ENCODE measurements at places on chromosomes 1 and 21. TPM values are rescaled to one million over a fixed set of nuclear protein-coding genes. Genes with fewer than 3 reads are reported as not detected.
A peak's percentile ranks its signal among the peaks of the same experiment; 100 is the strongest.

Gene RGS18
- total RNA-seq, result 0.44 TPM

Gene TNFAIP8L2
- 1.1 TPM for total RNA-seq

Gene GBP2
- 7.1 TPM for total RNA-seq

GRCh38 chr1:100746542-100746932 is 27.0 kb downstream of the VCAM1 start:
- H3K36me3 ChIP-seq, result no peaks in the 10 kb centered on the region
- no peaks in the 10 kb centered on the region for H3K4me1 ChIP-seq
- H3K27ac ChIP-seq, result no peak overlapping the region
- no peak overlapping the region for H3K4me3 ChIP-seq
- no peak for DNase-seq

- no peak overlapping the region for H3K4me3 ChIP-seq
- no peak overlapping the region for H3K27ac ChIP-seq
- DNase-seq, result no peak
- no peaks in the 10 kb centered on the region for H3K27me3 ChIP-seq
- no peaks in the 10 kb centered on the region for H3K4me1 ChIP-seq
- H3K36me3 ChIP-seq, result no peaks in the 10 kb centered on the region
Observed at GRCh38 chr1:6126521-6127067, 53.5 kb downstream of the CHD5 start.

DNA sequence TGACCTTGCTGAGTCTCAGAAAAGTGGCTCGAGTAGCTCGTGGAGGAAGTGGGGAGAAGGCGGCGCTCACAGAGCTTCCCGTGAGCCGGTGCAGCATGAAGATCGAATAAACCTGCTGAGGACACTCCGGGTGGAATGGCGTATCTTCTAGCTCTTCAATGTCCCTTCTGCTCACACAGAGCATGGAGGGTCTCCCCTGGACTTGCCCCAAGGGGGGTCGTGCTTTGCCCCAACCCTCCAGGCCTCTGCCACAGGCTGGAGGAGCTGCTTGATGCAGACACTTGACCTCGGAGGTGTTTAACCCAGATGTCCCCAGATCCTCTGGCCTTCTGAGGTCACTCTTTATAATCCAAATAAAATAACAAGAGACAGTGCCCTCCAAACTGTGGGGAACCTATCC is 2.2 kb upstream of the KRTAP10-12 start:
- H3K27me3 ChIP-seq, result peaks cover 34% of the 10 kb centered on the region
- DNase-seq, result no peak
- no peaks in the 10 kb centered on the region for H3K4me1 ChIP-seq
- no peak overlapping the region for H3K4me3 ChIP-seq

DNA sequence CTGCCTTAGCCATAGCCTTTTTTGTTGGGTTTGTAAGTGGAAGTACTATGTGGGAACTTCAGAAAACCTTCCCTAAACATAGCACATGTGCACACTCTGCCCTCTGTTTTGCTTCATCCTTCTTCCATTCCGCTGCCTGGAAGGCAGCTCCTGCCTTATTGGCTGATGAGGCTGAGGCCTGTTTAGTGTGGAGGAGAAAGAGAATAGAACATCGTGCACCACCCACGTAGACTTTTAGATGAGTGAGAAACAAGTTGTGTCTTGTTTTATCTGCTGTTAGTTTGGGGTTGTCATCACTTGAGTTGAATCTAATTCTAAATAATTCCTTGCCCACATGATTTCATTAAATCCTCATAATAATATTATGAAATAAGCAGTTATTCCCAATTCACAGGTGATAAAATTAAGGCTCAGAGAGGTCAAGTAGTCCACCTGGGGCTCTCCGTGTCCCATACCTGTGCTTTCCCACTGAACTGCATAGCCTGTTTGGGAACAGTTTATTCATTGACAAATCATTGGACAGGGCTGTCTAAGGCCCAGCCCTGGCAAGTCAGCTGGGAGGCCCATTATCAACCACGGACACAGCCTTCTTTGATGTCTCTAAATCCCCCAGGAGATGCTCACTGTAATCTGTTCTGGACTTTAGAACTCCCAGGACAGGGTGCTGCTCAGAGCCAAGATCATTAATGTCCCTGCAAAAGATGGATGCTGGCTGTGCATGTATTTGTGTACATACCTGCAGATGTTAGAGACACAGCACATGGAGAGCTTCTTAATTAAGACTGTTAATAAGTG is 93.0 kb downstream of the ABCA4 start:
- no peak overlapping the region for H3K27ac ChIP-seq
- no peaks in the 10 kb centered on the region for H3K4me1 ChIP-seq
- no peaks in the 10 kb centered on the region for H3K27me3 ChIP-seq
- H3K36me3 ChIP-seq, result no peaks in the 10 kb centered on the region

- H3K27ac ChIP-seq, result no peak overlapping the region
- no peak for DNase-seq
- peaks cover 2% of the 10 kb centered on the region for H3K4me1 ChIP-seq
- H3K4me3 ChIP-seq, result no peak overlapping the region
Observed at GRCh38 chr1:41895552-41895951, 23.2 kb downstream of the HIVEP3 start.

- no peaks in the 10 kb centered on the region for H3K36me3 ChIP-seq
- H3K27me3 ChIP-seq, result no peaks in the 10 kb centered on the region
- H3K27ac ChIP-seq, result no peak overlapping the region
- no peak for DNase-seq
Observed at GRCh38 chr21:14817311-14817710, 247.5 kb downstream of the NRIP1 start.

- peak overlapping the region; percentile 76 for H3K27ac ChIP-seq
- no peaks in the 10 kb centered on the region for H3K36me3 ChIP-seq
- peaks cover 52% of the 10 kb centered on the region for H3K4me1 ChIP-seq
- H3K27me3 ChIP-seq, result no peaks in the 10 kb centered on the region
- DNase-seq, result peak; percentile 47
Observed at GRCh38 chr1:26164036-26164860, 4.5 kb downstream of the C1orf232 start.

- no peak overlapping the region for H3K27ac ChIP-seq
- no peak for DNase-seq
- no peaks in the 10 kb centered on the region for H3K36me3 ChIP-seq
- no peaks in the 10 kb centered on the region for H3K4me1 ChIP-seq
Observed at GRCh38 chr1:247386217-247386616, 29.8 kb upstream of the NLRP3 start.

DNA sequence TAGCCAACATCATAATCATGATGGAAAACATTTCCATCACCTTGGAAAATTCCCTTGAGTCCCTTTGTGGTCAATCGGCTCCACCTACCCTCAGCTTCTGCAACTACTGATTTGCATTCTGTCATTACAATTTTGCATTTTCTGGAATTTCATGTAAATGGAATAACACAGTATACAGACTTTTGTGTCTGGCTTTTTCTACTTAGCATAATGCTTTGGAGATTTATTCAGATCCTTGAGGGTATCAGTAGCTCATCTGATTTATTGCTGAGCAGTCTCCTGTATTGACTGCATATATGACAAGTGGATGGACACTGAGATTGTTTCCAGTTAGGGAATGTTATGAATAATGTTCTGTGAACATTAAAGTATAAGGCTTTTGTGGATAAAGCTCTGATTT is 358.3 kb downstream of the USP25 start:
- DNase-seq, result no peak
- no peak overlapping the region for H3K27ac ChIP-seq
- H3K4me1 ChIP-seq, result peaks cover 11% of the 10 kb centered on the region

DNA sequence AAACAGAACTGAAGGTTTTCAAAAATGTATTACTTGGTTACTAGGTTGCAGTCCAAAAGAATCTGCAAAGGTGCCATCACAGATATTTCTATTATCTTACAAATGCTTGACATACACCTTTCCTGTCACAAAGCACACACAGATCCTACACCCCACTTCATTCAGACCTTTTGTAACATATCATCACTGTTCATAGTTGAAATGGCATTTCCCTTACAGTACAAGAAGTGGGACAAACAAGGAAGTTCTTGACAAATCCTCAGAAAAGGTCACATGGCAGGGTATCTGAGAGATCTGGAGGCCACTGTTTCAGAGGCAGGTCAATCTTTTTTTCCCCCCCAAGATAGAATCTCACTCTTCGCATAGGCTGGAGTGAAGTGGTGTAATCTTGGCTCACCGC is 21.3 kb downstream of the TOR1AIP2 start:
- H3K4me3 ChIP-seq, result no peak overlapping the region
- no peak overlapping the region for H3K27ac ChIP-seq
- DNase-seq, result no peak
- no peaks in the 10 kb centered on the region for H3K27me3 ChIP-seq
- H3K4me1 ChIP-seq, result no peaks in the 10 kb centered on the region

- H3K4me3 ChIP-seq, result no peak overlapping the region
- no peak for DNase-seq
- H3K27me3 ChIP-seq, result no peaks in the 10 kb centered on the region
- no peaks in the 10 kb centered on the region for H3K4me1 ChIP-seq
- H3K36me3 ChIP-seq, result peaks cover 7% of the 10 kb centered on the region
Observed at GRCh38 chr1:211764701-211765100, 65.9 kb downstream of the LPGAT1 start.
